ENCODE measurements at places on chromosomes 6 and 20.

GRCh38 chr6:85470023-85470410 lies 20.1 kb downstream of the NT5E start:
- DNase-seq, result no peak

DNA sequence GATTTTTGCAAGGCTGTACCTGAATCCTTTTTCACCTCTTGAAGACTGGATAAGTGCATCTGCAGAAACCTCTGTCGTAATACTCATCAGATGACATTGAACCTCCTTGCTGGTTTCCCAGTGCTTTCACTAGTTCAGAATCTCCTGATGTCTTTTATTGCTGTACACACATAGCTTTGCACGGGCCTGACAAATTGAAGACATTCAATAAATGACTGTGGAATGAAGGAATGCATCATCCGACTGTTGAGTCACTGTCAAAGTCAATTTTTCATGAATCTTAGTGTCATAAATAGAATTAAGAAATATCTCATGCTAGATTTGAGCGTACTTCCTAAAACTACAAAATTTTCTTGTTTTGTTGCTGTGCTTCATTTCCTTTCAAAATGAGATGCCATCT lies 598.2 kb upstream of the MAP3K7 start:
- no peak for DNase-seq

- peak; percentile 77 for DNase-seq
These were observed 259.0 kb downstream of the FOXC1 start for GRCh38 chr6:1868561-1869261.

DNA sequence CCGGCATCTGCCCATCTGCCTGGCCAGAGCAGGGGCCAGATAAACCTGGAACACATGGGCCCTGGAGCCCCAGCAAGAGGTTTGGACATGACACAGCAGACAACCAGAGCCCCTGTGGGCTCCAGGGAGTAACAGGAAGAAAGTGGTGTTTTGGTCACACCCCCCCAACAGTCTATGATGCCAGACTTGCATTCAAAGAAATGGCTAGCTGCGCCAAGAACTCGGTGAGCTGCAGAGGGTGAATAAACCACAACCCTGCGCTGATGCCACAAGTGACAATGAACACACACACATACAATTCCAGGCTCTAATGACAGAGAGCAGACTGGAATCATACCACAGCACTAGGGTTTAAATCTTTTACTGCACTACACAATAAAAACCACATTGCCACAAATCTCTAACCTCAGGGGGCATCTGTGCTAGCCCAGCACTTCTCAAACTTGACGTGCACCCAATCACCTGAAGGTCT lies 34.0 kb downstream of the TRERF1 start:
- no peak for DNase-seq

GRCh38 chr6:11042750-11043377 lies 1.2 kb downstream of the ELOVL2 start:
- no peak for DNase-seq

GRCh38 chr6:16229700-16230099 lies 8.7 kb upstream of the GMPR start:
- no peak for DNase-seq

- DNase-seq, result no peak
These were observed 51.7 kb downstream of the CPXM1 start for GRCh38 chr20:2748551-2749342.

GRCh38 chr6:80304014-80304413 lies 197.5 kb downstream of the BCKDHB start:
- no peak for DNase-seq

GRCh38 chr20:24619212-24619611 lies 149.8 kb downstream of the SYNDIG1 start:
- peak; percentile 21 for DNase-seq

GRCh38 chr6:143843677-143843999 lies 500 bp downstream of the LTV1 start:
- DNase-seq, result no peak

DNA sequence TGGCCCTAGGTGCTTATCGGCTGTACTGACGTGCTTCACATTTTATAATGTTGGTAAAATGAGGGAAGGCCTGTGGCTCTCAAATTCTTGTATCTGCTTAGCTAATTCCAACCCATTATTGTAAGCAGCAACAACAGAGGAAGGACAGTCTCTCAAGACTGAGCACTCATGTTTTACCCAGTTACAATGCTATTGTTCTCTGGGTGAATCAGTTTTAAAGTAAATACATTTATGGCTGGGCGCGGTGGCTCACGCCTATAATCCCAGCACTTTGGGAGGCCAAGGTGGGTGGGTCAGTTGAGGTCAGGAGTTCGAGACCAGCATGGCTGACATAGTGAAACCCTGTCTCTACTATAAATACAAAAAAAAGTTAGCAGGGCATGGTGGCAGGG lies 194.6 kb downstream of the PRKN start:
- no peak for DNase-seq

All from B cell (primary cell).